Large intestine (tissue), 12 donors: ENCODE measurements at places on chromosomes 3 and 15.

- DNase-seq = no peak
- H3K36me3 ChIP-seq = no peaks in the 10 kb centered on the region
- peaks cover 5% of the 10 kb centered on the region for H3K4me1 ChIP-seq
- H3K27me3 ChIP-seq = no peaks in the 10 kb centered on the region
- H3K27ac ChIP-seq = no peak overlapping the region
Observed at GRCh38 chr15:101520395-101520794, 30.9 kb upstream of the PCSK6 start.

- no peak for DNase-seq
- no peak overlapping the region for H3K4me3 ChIP-seq
- H3K27me3 ChIP-seq = no peaks in the 10 kb centered on the region
Observed at GRCh38 chr3:122295266-122296062, 29.6 kb upstream of the CSTA start.

GRCh38 chr15:61275901-61276300 lies 46.8 kb upstream of the RORA start:
- H3K4me3 ChIP-seq = no peak overlapping the region
- no peaks in the 10 kb centered on the region for H3K4me1 ChIP-seq
- peaks cover 2% of the 10 kb centered on the region for H3K27me3 ChIP-seq
- no peak for DNase-seq

DNA sequence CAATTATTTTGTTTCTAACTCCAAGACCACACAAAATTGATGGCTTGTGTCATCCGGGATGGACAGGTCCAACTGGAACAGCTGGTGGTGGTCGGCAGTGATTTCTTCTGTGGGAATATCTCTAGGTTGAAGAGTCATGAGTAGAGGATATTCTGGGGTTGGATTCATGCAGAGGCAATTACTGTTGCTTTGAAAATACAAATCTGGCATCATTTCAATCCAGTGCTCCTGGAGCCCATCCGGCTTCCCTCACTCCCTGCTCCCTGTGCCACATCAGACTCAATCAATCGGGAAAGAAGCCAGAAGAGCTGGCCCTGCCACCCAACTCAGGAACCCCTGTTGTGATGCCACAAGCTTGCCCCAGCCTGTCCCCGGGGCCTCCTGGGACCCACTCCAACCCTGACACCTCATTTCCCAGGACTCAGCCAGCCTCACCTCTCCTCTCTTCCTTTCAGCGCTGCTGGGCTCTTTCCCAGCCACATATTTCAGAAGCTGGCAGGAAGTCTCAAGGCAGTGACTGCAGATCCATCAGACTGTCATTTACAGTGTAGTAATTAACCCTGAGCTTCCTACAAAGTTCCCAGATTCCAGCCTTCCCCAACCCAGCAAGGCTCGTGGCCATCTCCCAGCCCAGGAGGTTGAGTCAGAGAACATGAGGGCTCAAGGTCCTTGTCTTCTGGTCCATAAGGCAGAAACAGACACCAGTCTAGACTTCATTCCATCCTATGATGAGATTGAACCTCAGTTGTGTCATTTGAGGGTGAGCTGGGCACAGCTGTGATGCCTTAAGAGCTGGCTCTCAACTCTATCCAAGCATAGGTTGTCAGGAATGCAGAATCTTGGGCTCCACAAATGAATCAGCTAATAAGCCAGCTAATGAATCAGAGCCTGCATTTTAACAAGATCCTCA lies 114.0 kb downstream of the FAM174B start:
- no peak for DNase-seq
- no peaks in the 10 kb centered on the region for H3K4me1 ChIP-seq
- H3K4me3 ChIP-seq = no peak overlapping the region
- H3K36me3 ChIP-seq = no peaks in the 10 kb centered on the region

DNA sequence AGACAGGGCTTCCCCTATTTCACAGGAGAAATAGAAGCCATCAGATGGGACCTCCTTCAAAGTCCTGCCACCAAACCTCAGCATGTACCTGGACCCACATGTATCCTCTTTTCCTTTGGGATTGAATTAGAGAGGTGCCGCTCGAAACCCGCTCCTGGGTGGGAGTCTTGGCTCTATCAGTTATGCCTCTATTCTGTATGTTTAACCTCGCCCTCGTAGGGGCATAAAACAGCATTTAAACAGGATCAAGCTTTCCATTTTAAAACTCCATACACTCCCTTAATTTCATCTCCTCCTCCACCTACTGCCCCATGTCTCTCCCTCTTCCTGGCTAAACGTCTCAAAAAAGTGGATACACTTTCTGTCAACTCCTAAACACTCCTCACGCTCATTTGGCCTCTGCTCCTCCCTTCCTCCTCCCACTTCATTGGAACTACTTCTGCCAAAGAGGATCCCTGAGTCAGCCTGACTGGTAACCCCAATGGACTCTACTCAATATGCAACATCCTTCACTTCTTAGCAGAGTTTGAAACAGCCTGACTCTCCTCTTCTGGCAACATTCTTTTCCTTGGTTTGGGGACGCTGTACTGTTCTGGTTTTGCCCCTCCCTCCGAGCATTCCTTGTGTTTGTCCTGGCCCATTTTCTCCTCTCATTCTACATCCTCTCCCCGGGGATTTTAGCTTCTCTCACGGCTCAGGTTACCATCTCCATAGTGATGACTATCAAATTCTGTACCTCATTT lies 23.0 kb upstream of the MUC20 start:
- DNase-seq = peak; percentile 31
- no peaks in the 10 kb centered on the region for H3K4me1 ChIP-seq
- H3K27ac ChIP-seq = no peak overlapping the region
- no peak overlapping the region for H3K4me3 ChIP-seq
- H3K36me3 ChIP-seq = peaks cover 36% of the 10 kb centered on the region
- no peaks in the 10 kb centered on the region for H3K27me3 ChIP-seq

- no peaks in the 10 kb centered on the region for H3K36me3 ChIP-seq
- no peak for DNase-seq
- H3K4me3 ChIP-seq = no peak overlapping the region
- H3K27ac ChIP-seq = no peak overlapping the region
- H3K4me1 ChIP-seq = no peaks in the 10 kb centered on the region
Observed at GRCh38 chr15:47897525-47897924, 180.2 kb downstream of the SEMA6D start.

- H3K27me3 ChIP-seq = no peaks in the 10 kb centered on the region
- peaks cover 35% of the 10 kb centered on the region for H3K4me1 ChIP-seq
- no peak overlapping the region for H3K4me3 ChIP-seq
- H3K27ac ChIP-seq = no peak overlapping the region
- no peaks in the 10 kb centered on the region for H3K36me3 ChIP-seq
Observed at GRCh38 chr15:40332113-40332781, 8.5 kb downstream of the CCDC9B start.

- DNase-seq = no peak
- H3K27ac ChIP-seq = no peak overlapping the region
- H3K4me1 ChIP-seq = no peaks in the 10 kb centered on the region
Observed at GRCh38 chr3:78724859-78725258, 1042.9 kb downstream of the ROBO1 start.

DNA sequence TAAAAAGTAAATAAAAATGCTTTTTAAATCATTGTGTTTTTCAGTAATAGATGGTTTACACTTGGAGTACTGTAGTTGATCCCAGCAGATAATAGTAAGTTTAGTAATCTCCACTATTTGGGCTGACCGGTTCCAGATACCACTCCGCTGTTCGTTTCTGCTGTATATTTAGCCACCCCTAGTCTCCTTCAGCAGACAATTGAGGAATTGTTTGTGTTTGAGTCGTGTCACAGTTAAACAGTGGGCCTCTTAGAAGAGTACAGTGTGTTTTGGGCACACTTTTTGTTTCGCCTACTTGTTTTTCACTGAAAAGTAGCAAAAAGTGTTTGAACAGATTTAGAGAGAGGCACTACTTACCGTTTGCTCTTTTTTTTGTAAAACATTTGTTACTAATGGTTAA lies 33.2 kb downstream of the PAK2 start:
- H3K36me3 ChIP-seq = peaks cover 8% of the 10 kb centered on the region
- H3K4me3 ChIP-seq = no peak overlapping the region
- no peak overlapping the region for H3K27ac ChIP-seq
- DNase-seq = no peak

DNA sequence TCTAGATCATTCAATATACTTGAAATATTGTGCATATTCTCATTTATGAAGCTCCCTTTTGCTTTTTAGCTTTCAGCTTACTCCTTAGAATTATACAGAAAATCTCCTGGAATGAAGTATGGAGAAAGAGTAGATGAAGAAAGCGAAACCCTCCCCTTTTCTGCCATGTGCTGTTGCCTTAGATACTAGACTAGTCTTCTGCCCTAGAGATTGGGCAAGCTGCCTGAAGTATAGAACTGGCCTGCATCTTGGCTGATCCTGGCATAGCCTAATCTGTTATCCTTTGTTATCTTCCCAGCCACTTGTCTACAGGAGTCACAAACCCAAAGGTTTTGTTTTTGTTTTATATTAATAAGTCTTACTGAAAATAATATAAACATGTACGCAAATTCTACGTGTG lies 138.8 kb downstream of the RBPMS2 start:
- H3K4me3 ChIP-seq = no peak overlapping the region
- DNase-seq = no peak
- H3K4me1 ChIP-seq = peaks cover 70% of the 10 kb centered on the region
- H3K27me3 ChIP-seq = no peaks in the 10 kb centered on the region

GRCh38 chr3:40763807-40764206 lies 239.0 kb downstream of the ZNF621 start:
- DNase-seq = no peak
- no peaks in the 10 kb centered on the region for H3K36me3 ChIP-seq
- no peak overlapping the region for H3K27ac ChIP-seq
- H3K27me3 ChIP-seq = no peaks in the 10 kb centered on the region

GRCh38 chr15:48283396-48284145 lies 47.7 kb upstream of the DUT start:
- no peak overlapping the region for H3K4me3 ChIP-seq
- no peaks in the 10 kb centered on the region for H3K4me1 ChIP-seq
- H3K27ac ChIP-seq = no peak overlapping the region
- no peak for DNase-seq

DNA sequence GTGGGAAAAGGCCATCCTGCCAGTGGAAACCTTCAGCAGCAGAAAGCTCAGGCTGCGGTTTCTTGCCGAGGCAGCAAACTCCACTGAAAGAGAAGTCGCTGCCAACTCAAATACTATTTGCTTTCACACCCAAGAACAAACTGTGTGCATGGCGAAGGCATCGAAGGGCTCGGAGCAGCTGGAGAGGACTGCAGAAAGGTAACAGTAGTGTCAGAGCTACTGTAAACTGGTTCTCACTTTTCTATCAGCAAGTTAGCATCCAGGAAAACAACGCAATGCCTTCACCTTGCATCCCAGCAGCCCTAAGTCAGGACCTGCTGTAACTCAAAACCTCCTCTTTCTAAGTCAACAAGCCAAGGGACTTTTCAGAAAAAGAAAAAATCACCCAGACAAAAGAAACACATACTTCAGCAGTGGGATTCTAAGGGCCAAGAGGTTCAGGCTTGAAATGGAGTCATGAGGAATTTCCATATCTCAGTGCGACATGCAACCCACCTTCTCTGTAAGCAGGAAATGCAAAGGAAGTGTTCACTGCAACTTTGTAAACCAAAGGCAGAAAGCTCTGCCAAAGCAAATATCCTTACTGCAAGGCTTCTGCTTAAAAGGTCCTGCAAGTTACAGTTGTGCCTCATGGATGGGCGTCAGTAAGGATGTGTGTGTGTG lies 193.5 kb downstream of the FOXP1 start:
- no peaks in the 10 kb centered on the region for H3K36me3 ChIP-seq
- no peak for DNase-seq
- H3K27ac ChIP-seq = peak overlapping the region; percentile 34

GRCh38 chr3:194062830-194063229 lies 73.1 kb upstream of the HES1 start:
- no peaks in the 10 kb centered on the region for H3K36me3 ChIP-seq
- no peaks in the 10 kb centered on the region for H3K27me3 ChIP-seq
- no peak overlapping the region for H3K27ac ChIP-seq
- no peak for DNase-seq
- peaks cover 2% of the 10 kb centered on the region for H3K4me1 ChIP-seq

- H3K4me1 ChIP-seq = no peaks in the 10 kb centered on the region
- no peaks in the 10 kb centered on the region for H3K36me3 ChIP-seq
- DNase-seq = no peak
- no peaks in the 10 kb centered on the region for H3K27me3 ChIP-seq
- no peak overlapping the region for H3K4me3 ChIP-seq
Observed at GRCh38 chr3:124941771-124942170, 7.2 kb upstream of the MUC13 start.

DNA sequence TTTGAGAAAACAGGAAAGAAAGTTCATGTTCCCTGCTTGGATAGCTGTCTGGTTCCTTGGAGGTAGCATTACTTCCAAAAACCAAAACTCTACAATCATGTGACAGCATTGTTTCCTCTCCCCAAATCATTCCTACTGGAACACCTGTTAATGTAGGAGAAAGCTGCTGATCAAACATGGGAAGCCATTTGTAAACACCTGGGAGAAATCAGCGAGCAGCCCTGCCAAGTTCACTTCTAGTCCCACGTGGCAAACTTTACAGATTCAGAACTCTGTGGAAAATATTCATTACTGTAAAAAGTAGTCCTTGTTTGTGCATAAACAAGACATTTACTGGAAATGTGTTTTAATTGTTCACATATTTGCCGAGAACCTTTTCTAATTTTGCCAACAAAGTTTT lies 275.5 kb upstream of the AZI2 start:
- H3K4me3 ChIP-seq = no peak overlapping the region
- H3K27me3 ChIP-seq = no peaks in the 10 kb centered on the region
- DNase-seq = no peak
- H3K27ac ChIP-seq = no peak overlapping the region
- H3K4me1 ChIP-seq = no peaks in the 10 kb centered on the region

DNA sequence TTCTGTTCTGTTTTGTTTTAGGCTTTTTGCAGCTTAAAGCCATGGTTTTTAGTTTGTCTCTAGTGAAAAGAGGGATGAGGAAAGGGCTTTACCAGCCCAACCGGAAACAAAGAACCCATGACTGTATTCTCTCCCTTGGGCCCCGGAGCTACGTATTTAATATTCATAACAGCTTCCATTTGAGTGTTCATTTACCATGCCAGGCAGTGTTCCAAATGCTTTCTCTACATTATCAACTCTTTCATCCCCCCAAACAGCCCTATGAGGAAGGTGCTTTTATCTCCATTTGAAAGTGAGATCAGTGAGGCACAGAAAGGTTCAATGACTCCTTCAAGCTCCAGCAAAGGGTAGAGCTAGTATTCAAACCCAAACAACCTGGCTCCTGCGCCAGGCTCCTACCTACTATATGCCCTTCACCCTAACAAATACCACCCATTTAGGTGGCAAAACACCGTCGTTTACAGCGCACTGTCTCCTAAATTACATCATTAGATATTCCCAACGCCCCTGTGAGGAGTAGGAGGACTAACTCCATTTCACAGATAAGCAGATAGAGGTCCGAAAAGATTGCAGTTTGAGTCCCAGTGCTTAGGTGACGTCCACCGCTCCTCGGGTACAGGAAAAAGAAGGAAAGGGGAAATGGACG lies 27.9 kb downstream of the GTPBP8 start:
- H3K27me3 ChIP-seq = no peaks in the 10 kb centered on the region
- H3K4me3 ChIP-seq = peak overlapping the region; percentile 90
- peak; percentile 58 for DNase-seq
- H3K4me1 ChIP-seq = peaks cover 7% of the 10 kb centered on the region
- H3K27ac ChIP-seq = peak overlapping the region; percentile 96

DNA sequence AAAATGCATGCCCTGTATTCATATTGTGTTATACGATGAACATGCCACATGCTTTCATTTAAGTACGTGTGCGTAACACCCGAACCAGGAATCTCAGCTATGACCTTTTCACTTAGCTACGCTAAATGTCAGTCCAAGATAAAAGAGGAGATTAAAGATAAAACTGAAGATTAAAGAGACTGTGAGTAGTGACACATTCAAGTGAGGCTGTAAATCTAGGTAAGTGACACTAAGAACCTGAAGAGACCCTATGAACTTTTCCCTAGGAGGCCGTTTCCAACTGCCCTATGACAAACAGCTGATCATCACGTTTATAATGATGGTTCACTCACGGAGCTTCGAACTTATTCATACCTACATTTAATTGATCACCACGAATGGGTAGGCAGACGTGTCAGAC lies 32.2 kb downstream of the TFRC start:
- no peaks in the 10 kb centered on the region for H3K4me1 ChIP-seq
- H3K27ac ChIP-seq = no peak overlapping the region
- H3K36me3 ChIP-seq = peaks cover 55% of the 10 kb centered on the region
- no peak overlapping the region for H3K4me3 ChIP-seq
